ENCODE measurements at places on chromosomes 2 and 18. TPM values are rescaled to one million over a fixed set of nuclear protein-coding genes. Genes with fewer than 3 reads are reported as not detected.

Gene IKZF2
- total RNA-seq, result 41.4 TPM

Gene ALPG
- total RNA-seq, result not detected

GRCh38 chr18:10352671-10353070, 101.8 kb upstream of the APCDD1 start:
- DNase-seq, result no peak

Gene BMP10
- not detected for total RNA-seq

Gene NOSTRIN
- not detected for total RNA-seq

Gene MGAT5
- total RNA-seq, result 43.6 TPM

DNA sequence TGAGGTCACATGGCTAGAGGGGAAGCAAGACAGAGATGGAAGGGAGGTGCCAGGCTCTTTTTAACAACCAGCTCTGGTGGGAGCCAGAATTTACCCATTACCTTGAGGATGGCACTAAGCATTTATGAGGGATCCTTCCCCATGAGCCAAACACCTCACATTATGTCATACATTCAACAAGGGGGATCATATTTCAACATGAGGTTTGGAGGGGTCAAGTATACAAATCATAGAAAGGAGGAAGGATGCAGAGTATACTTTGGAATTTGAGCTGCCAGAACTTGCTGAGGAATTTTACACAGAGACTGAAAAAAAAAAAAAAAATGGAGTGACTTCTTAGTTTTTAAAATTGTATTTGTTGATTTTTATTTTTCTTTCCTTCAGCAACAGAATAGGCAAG, 891.4 kb downstream of the CCDC85A start:
- DNase-seq, result no peak

DNA sequence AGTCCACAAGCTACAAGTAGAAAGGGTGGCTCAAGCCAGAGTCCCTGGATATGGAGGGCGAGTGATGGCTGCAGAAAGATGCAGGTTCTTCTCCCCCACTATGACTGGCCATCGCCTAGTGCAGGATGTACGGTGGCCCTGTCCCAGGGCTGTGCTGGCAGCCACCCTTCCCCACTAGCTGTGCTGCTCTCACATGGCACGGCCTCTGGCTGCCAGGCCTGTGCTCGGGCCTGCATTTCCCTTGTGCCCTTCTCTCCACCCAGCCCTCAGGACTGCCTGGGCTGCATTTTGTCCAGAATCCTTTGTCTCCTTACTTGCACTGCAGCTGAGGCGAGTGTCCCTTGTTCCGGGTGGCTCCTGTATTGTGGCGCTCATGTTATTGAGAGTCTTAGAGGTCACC, 1.6 kb upstream of the RAMP1 start:
- DNase-seq, result no peak

DNA sequence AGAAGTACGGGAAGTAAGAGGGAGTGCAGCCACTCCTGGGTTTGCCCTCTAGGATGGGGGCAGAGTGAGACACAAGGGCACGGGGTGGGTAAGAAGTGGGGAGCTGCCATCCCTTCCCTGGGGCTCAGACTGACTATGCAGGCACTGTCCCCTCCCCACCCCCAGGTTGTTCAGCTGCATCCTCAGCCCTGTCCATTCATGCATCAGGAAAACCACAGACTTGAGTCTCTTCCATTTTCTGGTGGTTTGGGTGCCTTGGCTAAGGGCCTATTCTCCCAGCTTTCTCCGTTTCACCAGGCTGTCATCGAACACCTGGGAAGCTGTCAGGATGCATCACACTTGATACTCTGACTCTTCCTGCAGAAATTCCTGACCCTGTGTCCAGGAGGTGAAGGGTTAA, 111.9 kb downstream of the TFCP2L1 start:
- no peak for DNase-seq

DNA sequence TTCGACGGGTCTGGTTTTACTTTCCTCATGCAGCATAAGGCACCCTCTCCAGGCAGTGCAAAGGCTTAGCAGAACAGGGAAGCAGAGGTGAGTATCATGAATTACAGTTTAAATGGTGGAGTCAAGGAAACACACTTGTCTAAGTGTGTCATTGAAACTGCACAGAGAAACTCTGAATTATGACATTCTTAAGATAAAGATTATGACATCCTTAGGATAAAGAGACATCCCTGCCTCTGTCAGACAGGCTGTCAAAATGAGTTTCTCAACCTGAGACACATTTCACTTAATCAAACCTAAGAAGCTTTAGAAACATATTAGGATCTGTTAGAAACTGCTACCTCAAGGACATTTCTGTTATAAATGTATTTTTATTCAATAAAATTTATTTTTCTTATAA, 113.2 kb downstream of the DHRS9 start:
- no peak for DNase-seq

DNA sequence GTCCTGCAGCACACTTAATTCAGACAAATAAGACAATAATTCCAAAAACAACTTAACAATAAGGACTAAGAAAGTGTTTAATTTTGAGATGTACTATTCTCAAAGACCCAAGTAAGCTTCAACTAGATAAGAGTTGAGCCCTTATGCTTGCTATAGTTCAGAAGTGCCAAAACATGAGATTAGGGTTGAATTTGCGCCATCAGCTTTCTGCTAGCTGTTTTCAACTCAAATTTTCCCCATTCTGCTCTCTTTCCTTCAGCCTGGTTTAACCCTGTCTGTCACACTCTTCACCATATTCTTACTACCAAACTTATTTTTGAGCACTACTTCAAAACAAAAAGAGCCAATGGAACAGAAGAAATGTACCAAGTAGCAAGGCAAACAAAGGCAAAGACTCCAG, 4.1 kb downstream of the NFE2L2 start:
- DNase-seq, result no peak

DNA sequence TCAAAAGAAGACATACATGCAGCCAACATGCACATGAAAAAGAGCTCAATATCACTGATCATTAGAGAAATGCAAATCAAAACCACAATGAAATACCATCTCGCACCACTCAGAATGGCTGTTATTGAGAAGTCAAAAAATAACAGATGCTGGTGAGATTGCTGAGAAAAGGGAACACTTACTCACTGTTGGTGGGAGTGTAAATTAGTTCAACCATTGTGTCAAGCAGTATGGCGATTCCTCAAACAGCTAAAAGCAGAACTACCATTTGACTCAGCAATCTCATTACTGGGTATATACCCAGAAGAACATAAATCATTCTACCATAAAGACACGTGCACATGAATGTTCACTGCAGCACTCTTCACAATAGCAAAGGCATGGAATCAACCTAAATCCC, 95.5 kb upstream of the XIRP2 start:
- no peak for DNase-seq

Gene LDLRAD4
- 44.5 TPM for total RNA-seq

Gene SOWAHC
- total RNA-seq, result 0.09 TPM

- DNase-seq, result no peak
These were observed 538.0 kb downstream of the SLC4A3 start for GRCh38 chr2:220165401-220165800.

DNA sequence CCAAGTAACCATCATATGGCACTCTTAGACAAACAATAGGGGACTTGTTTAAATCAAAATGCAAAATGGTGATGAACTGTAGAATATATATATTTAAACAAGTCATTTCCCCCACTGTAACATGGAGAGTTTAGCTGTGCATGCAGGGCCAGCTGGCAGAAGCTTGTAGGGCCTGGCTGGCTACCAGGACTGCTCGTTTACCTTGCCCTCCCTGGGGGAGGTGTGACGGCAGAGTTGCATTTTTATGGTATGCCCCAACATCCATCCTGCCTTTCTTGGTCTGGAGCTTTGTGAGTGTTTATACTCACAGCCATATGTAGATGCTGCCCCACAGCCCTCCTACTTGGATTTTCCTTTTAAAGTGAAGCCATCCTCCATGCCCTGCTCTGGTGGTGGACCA, 101.7 kb upstream of the ZFP36L2 start:
- no peak for DNase-seq

DNA sequence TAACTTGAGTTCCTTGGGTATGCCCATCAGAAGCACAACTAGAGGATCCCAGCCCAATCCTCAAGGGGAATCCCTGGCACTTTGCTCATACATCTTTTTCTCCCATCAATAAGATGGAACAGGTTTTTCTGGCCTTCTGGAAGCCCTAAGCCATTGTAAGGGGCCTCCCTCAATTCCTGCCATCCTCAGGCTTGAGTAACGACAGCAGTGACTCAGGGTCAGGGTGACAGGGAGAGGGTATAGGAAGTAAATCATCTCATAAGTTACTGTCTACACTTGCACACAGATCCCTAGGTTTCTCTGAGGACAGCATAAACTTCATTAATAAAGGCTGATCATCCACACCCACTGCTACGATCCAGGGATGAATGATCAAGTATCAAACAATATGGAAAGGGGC, 35.0 kb downstream of the AMER3 start:
- DNase-seq, result no peak

GRCh38 chr2:121093692-121094091, 191.3 kb downstream of the TFCP2L1 start:
- DNase-seq, result no peak

Gene GPR45
- not detected for total RNA-seq

Gene FABP1
- not detected for total RNA-seq

GRCh38 chr2:239676716-239677452, 276.1 kb upstream of the HDAC4 start:
- peak; percentile 34 for DNase-seq

Data from activated CD8-positive, alpha-beta memory T cell treated with anti-CD3 and anti-CD28 coated beads, Interleukin-2, amount 10 ng/mL, durations not matched to agents 7 days and 5 days (primary cell).